ENCODE measurements at places on chromosomes 4 and X.

DNA sequence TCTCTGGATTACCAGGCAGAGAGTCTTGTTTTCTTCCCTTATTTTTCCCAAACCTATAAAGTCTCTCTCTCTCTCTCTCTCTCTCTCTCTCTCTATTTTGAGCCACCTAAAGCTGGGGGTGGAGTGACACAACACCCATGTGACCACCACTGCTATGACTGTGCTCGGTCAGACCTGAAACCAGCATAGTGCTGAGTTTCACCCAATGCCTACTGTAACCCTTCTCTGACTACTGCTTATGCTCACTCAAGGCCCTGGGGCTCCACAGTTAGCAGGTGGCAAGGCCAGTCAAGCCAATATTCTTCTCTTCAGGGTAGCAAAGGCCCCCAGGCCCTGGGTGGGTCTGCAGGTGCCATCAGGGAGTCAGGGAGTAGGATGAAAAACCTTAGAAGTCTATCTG, 114.7 kb upstream of the ARMCX2 start:
- no peak for DNase-seq

DNA sequence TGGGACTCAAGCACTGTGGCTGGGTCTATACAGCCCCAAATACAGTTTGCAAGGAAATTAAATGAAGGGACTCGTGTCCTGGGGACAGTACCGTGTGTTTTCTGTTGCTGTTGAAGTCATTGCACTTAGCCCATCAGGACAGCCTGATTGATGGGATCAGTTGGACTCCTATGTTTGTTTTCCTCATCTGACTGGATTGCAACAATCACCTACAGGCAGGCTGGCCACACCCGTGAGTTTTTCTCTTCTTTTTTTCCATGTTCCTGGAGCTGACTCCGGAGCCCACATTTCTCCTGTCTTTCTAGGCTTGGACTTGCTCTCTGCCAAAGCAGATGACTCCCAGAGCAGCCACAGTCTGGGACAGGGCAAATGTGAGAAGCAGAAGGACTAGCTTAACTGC, 38.1 kb downstream of the RTL9 start:
- no peak for DNase-seq

DNA sequence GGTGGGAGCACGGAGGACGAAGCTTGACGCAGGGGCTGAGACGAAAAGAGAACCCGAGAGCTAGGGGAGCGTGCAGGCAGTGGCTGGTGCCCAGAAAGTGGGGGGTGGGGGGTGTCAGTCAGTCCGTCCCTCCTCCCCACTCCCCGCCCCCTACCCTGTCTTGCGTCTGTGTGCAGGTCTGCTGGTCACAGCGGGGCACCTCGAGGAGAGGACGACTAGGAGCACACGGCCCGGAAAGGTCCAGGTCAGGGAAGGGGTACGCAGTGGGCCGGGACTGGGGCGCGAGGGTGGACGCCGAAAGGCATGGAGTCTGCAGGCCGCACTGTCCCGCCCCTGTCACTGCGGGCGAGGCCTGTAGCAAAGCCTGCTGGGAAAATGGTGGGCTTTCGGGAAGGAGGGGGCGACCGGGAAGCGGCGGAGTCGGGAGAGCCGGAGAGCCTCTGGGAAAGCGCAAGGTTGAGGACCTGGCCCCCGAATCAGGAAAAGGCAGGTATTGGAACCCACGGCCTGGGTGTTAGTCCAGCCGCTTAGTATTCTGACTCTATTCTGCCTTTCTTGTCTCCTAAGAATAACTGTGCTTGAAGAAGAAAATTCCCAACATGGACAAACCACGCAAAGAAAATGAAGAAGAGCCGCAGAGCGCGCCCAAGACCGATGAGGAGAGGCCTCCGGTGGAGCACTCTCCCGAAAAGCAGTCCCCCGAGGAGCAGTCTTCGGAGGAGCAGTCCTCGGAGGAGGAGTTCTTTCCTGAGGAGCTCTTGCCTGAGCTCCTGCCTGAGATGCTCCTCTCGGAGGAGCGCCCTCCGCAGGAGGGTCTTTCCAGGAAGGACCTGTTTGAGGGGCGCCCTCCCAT, 769 bp downstream of the TCEAL1 start:
- DNase-seq: no peak

DNA sequence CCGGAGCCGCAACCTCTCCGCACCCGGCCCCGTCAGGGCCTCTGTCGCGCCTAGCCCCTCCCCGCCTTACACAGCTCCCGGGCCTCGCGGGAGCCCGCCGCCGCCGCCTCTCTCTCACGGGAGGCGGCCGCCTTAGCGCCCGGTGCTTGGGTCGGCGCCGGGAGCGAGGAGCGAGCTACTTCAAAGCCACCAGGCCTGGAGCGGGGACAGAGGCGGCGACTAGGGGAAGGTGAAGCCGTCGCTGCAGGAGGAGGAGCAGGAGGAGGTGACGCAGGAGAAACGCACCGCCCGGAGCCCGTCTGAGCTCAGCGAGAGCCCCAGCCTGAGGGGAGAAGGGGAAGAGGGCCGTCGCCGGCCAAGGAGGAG, 250 bp downstream of the USP9X start:
- no peak for DNase-seq

- no peak for DNase-seq
Observed at GRCh38 chr4:21655031-21655430, 293.5 kb downstream of the KCNIP4 start.

- peak; percentile 66 for DNase-seq
Observed at GRCh38 chrX:3820167-3820566, 106.7 kb upstream of the PRKX start.

DNA sequence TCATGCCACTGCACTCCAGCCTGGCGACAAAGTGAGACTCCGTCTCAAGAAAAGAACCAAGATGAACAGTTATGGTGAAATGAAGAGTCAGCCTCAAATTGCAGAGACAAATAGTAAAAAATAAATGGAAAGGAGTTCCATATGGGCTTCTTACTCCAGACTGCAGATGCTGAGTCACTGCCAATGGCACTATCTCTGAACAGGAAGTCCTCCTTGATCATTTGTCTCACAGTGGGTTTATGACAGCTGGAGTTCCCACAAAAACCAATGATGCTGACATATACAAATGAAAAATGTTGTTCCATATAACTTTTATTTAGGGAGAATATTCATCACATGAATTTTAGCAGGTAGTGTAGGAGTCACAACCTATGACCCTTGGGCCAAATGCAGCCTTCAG, 631.6 kb downstream of the PCDH18 start:
- no peak for DNase-seq

DNA sequence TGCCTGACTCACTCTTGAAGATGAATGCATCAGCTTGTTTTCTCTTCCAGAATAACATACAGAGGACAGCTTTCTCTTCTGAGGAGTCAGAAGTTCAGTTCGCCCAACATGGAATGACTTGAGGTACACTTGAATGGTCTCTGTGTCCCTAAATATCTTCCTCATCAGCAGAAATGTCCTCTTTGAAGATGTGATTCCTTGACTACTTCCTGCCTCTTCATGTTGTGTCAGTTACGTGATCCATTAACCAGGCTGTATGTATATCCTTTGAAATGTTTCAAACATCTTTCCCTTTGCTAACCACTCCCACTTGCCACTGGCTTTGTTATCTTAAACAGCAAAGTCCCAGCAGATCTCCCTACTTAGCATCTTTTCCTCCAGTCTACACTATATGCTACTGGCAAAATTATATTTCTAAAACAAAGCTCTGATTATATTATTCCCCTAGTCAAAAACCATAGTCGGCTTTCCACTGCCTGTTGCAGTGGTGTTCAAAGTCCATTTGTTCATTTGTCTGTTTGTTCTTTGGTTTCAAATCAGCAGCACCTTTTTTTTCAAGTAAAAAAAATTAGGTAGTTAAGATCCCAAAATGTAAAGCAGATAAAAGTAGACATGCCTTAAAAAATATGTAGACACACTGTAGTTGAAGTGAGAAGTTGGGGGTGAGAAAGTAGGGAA, 82.1 kb upstream of the PAK3 start:
- DNase-seq: no peak

- DNase-seq: no peak
Observed at GRCh38 chr4:147299205-147299604, 181.7 kb upstream of the EDNRA start.
